ENCODE measurements at places on chromosomes 3 and 15.

GRCh38 chr3:12273045-12273695 is 15.7 kb upstream of the PPARG start:
- peaks cover 12% of the 10 kb centered on the region for H3K27me3 ChIP-seq
- no peak for DNase-seq
- H3K27ac ChIP-seq, result no peak overlapping the region
- H3K4me1 ChIP-seq, result no peaks in the 10 kb centered on the region
- no peak overlapping the region for H3K4me3 ChIP-seq

GRCh38 chr3:143991713-143992112 is 20.1 kb downstream of the DIPK2A start:
- no peak for DNase-seq
- no peak overlapping the region for H3K27ac ChIP-seq
- no peak overlapping the region for H3K4me3 ChIP-seq
- no peaks in the 10 kb centered on the region for H3K27me3 ChIP-seq
- peaks cover 12% of the 10 kb centered on the region for H3K36me3 ChIP-seq
- H3K4me1 ChIP-seq, result peaks cover 5% of the 10 kb centered on the region

DNA sequence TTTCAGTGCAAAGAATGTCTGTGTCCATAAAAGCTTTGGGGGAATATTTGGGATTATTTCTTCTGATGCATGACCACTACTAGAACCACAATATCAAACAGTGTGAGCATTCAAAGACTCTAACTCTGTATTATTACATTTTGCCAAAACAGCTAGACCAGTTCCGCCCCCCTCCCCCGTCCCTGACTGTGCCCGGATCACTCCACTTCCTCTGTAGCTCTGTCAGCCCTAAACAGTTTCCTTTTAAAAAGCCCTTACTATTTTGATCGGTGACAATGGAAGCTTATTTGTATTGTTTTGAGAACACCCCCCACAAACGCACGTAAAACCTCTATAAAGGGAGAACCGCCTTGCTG is 36.6 kb upstream of the EPHB3 start:
- H3K4me3 ChIP-seq, result peak overlapping the region; percentile 80
- H3K27me3 ChIP-seq, result peaks cover 26% of the 10 kb centered on the region
- DNase-seq, result peak; percentile 61
- H3K27ac ChIP-seq, result peak overlapping the region; percentile 46
- peaks cover 14% of the 10 kb centered on the region for H3K4me1 ChIP-seq

DNA sequence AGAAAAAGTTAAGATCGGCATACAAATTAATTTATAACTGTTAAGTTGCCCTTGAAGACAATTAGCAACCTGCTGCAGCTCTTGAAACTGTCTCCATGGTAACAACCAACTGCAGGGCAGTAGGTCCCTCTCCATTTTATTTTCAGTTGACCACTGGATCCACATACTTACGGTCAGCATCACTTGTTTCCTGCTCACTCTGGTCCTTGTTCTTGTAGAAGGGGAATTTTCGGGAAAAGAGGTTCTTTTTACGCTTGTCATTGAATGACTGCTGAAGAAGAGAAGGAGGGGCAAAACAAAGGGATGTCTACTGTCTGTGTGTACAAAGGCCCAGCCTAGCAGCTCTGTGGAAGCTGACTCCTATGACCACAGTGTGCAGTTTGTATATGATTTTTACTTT is 46.8 kb upstream of the MELTF start:
- no peak overlapping the region for H3K4me3 ChIP-seq
- H3K36me3 ChIP-seq, result peaks cover 11% of the 10 kb centered on the region
- no peaks in the 10 kb centered on the region for H3K4me1 ChIP-seq
- no peak for DNase-seq

- H3K4me1 ChIP-seq, result peaks cover 8% of the 10 kb centered on the region
- peak; percentile 28 for DNase-seq
- H3K27ac ChIP-seq, result no peak overlapping the region
- no peak overlapping the region for H3K4me3 ChIP-seq
These were observed 1.0 kb downstream of the CPNE9 start for GRCh38 chr3:9704347-9705322.

- H3K27ac ChIP-seq, result no peak overlapping the region
- no peak for DNase-seq
- H3K36me3 ChIP-seq, result no peaks in the 10 kb centered on the region
- peaks cover 38% of the 10 kb centered on the region for H3K27me3 ChIP-seq
These were observed 1.2 kb upstream of the LINGO1 start for GRCh38 chr15:77633913-77634265.

DNA sequence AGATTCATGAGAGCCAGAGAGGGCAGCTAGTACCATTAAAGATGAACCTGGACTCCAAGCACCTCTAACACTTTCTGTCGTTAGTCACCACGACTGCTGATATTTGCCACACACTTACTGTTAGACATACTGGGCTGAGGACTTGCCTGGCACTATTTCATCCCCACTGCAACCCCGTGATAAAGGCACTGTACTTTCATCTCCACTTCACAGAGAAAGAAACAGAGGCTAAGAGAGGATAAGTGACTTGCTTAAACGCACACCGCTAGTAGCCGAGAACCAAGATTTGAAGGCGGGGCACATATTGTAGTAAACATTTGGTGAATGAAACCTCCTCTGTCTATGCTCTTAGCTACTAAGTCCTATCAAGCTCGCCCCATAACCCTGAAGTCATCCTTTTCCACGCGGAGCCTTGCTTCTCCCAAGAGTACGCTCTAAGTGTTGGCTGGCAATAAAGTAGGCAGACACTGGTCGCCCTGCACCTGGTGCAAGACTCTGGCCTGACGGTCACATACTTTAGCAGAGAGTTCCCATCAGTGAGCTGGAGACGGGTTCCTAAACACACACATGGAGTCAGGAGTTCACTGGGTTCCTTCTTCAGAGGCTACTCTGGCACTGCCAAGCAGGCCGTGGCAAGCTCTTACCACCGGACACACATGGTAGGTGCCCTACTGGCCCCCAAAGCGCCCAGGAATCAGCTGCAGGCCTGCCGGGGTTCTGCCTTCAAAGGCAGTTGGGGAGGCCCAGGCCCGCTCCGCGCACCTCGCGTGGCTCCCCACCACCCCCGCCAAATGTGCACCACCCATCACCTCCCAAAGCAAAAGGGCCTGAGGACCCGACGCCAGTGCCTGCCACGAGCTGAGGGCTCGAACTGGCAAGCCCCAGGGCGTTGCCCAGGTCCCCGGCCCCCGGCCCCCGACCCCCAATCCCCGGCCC is 951 bp downstream of the POMGNT2 start:
- peak overlapping the region; percentile 74 for H3K4me3 ChIP-seq
- peaks cover 23% of the 10 kb centered on the region for H3K4me1 ChIP-seq
- no peaks in the 10 kb centered on the region for H3K36me3 ChIP-seq
- H3K27ac ChIP-seq, result no peak overlapping the region
- peak; percentile 47 for DNase-seq

- H3K4me3 ChIP-seq, result peak overlapping the region; percentile 94
- DNase-seq, result no peak
- peaks cover 13% of the 10 kb centered on the region for H3K36me3 ChIP-seq
- H3K27me3 ChIP-seq, result no peaks in the 10 kb centered on the region
- H3K27ac ChIP-seq, result peak overlapping the region; percentile 81
These were observed 77.6 kb downstream of the IQSEC1 start for GRCh38 chr3:12995389-12996180.

GRCh38 chr3:139198929-139199328 is 144.9 kb upstream of the MRPS22 start:
- peaks cover 7% of the 10 kb centered on the region for H3K27me3 ChIP-seq
- no peaks in the 10 kb centered on the region for H3K4me1 ChIP-seq
- H3K36me3 ChIP-seq, result no peaks in the 10 kb centered on the region
- DNase-seq, result no peak

GRCh38 chr15:23787346-23788105 is 100.4 kb upstream of the NDN start:
- DNase-seq, result no peak
- no peaks in the 10 kb centered on the region for H3K36me3 ChIP-seq
- no peaks in the 10 kb centered on the region for H3K27me3 ChIP-seq
- H3K4me1 ChIP-seq, result no peaks in the 10 kb centered on the region
- H3K27ac ChIP-seq, result no peak overlapping the region

- no peak overlapping the region for H3K27ac ChIP-seq
- H3K4me1 ChIP-seq, result no peaks in the 10 kb centered on the region
- DNase-seq, result no peak
- no peaks in the 10 kb centered on the region for H3K27me3 ChIP-seq
These were observed 766.5 kb downstream of the NTRK3 start for GRCh38 chr15:87489902-87490665.

DNA sequence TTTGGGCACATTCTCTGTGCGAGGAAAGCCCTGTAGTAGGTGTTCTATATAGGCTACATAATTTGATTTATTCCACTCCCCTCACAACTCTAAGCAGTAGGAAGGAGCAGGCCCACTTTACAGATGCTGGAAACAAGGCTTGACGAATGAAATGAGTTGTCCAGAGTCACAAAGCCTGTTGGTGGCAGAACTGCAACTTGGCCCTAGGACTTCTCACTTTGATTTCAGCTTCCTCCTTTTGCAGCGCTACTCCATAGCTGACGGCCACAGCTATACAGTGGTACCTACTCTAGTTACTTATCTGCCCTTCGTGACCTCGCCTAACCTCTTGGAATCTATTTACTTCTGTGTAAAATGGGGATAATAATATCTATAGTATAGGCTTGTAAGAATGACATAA is 2.5 kb upstream of the IRAK2 start:
- no peak for DNase-seq
- H3K27me3 ChIP-seq, result no peaks in the 10 kb centered on the region
- H3K4me1 ChIP-seq, result peaks cover 12% of the 10 kb centered on the region
- no peak overlapping the region for H3K27ac ChIP-seq
- no peaks in the 10 kb centered on the region for H3K36me3 ChIP-seq

DNA sequence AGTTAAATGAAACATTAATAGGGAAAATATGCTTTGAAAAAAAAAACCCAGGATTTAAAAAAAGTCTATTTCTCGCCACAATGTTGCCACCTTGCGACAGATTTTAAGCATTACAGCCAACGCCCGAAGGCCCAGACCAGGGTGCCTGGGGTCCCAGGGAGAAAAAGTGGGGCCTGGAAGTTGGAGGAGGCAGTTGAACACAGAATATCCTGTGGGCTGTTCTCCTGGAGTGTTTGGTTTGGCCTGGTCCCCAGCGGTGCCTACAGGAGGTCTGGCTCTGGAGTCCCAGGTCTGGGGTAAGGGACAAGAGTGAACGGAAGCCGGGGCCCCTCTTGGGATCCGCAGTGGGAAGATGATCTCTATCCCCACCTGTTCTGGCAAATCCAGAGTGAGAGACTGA is 3.4 kb downstream of the RNU6-1 start:
- peaks cover 47% of the 10 kb centered on the region for H3K27me3 ChIP-seq
- peak overlapping the region; percentile 68 for H3K4me3 ChIP-seq
- peaks cover 2% of the 10 kb centered on the region for H3K36me3 ChIP-seq
- peaks cover 30% of the 10 kb centered on the region for H3K4me1 ChIP-seq

GRCh38 chr15:63950911-63951481 is 95.3 kb downstream of the DAPK2 start:
- no peaks in the 10 kb centered on the region for H3K27me3 ChIP-seq
- no peaks in the 10 kb centered on the region for H3K36me3 ChIP-seq
- H3K4me3 ChIP-seq, result no peak overlapping the region
- no peaks in the 10 kb centered on the region for H3K4me1 ChIP-seq

- no peak for DNase-seq
- peaks cover 8% of the 10 kb centered on the region for H3K4me1 ChIP-seq
- H3K36me3 ChIP-seq, result no peaks in the 10 kb centered on the region
- H3K4me3 ChIP-seq, result no peak overlapping the region
- no peak overlapping the region for H3K27ac ChIP-seq
These were observed 2.2 kb upstream of the CX3CR1 start for GRCh38 chr3:39282057-39282456.

GRCh38 chr3:95752199-95752598 is 1062.2 kb upstream of the EPHA6 start:
- H3K27me3 ChIP-seq, result no peaks in the 10 kb centered on the region
- H3K4me3 ChIP-seq, result no peak overlapping the region
- H3K27ac ChIP-seq, result no peak overlapping the region
- H3K36me3 ChIP-seq, result no peaks in the 10 kb centered on the region

DNA sequence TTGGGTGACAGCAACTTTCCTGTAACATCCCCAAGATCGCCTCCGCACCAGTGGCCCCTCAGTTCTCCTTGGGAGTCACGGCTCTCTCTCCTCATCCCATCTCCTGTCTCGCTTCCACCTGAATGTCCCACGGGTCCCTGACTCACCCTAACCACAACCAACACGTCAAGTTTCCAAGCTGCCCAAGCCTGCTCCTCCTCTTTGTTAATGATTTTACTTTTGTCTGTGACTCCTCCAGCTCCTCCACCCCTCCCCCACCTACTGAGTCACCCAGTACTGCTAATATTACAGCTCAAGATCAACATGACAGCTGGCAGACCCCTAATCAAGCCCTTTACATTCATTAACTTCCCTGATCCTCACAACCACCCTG is 39.3 kb downstream of the BDH1 start:
- no peak overlapping the region for H3K4me3 ChIP-seq
- no peaks in the 10 kb centered on the region for H3K27me3 ChIP-seq
- peak overlapping the region; percentile 97 for H3K27ac ChIP-seq
- peaks cover 17% of the 10 kb centered on the region for H3K4me1 ChIP-seq
- peak; percentile 72 for DNase-seq

DNA sequence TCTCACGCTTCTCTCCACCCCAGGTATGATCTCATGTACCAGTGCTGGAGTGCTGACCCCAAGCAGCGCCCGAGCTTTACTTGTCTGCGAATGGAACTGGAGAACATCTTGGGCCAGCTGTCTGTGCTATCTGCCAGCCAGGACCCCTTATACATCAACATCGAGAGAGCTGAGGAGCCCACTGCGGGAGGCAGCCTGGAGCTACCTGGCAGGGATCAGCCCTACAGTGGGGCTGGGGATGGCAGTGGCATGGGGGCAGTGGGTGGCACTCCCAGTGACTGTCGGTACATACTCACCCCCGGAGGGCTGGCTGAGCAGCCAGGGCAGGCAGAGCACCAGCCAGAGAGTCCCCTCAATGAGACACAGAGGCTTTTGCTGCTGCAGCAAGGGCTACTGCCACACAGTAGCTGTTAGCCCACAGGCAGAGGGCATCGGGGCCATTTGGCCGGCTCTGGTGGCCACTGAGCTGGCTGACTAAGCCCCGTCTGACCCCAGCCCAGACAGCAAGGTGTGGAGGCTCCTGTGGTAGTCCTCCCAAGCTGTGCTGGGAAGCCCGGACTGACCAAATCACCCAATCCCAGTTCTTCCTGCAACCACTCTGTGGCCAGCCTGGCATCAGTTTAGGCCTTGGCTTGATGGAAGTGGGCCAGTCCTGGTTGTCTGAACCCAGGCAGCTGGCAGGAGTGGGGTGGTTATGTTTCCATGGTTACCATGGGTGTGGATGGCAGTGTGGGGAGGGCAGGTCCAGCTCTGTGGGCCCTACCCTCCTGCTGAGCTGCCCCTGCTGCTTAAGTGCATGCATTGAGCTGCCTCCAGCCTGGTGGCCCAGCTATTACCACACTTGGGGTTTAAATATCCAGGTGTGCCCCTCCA is 19.1 kb downstream of the TYRO3 start:
- H3K27ac ChIP-seq, result no peak overlapping the region
- H3K27me3 ChIP-seq, result peaks cover 4% of the 10 kb centered on the region
- no peak overlapping the region for H3K4me3 ChIP-seq

DNA sequence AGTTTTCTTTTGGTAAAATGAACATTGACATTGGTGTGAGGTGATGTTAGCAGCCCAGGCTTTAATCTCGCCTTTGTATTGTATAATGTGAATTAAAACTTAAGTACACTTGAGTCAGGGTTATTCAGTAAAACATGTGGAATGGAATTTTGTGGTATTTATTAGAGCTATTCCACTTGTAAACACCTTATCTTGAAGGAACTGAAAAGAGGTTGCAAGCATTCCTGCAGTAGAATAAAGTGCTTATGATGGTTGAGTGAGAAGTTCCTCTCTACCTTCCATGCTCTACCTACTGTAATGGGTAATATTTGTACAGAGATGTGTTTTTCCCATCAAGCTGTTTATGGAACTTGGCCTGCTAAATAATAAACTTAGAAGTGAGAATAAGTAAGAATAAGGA is 36.1 kb downstream of the HMG20A start:
- peaks cover 17% of the 10 kb centered on the region for H3K36me3 ChIP-seq
- H3K4me1 ChIP-seq, result peaks cover 32% of the 10 kb centered on the region
- no peak for DNase-seq
- no peak overlapping the region for H3K27ac ChIP-seq
- no peak overlapping the region for H3K4me3 ChIP-seq
